NCI-H524 treated with DMSO at 0.1 percent for 48 hours (cell line): ENCODE measurements at places on chromosomes 5 and 9.

DNA sequence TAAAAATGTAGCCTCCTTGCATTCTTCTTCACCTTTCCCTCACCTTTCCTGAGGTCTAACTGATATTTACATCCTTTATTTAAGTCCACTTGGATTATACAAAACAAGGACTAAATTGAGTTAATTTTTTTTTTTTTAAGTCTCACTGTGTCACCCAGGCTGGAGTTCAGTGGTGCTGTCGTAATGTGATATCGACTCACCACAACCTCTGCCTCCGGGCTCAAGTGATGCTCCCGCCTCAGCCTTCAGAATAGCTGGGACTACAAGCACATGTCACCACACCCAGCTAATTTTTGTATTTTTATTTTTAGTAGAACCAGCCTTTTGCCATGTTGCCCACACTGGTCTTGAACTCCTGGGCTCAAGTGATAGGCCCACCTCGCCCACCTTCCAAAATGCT lies 195.3 kb downstream of the BNC2 start:
- DNase-seq = no peak

DNA sequence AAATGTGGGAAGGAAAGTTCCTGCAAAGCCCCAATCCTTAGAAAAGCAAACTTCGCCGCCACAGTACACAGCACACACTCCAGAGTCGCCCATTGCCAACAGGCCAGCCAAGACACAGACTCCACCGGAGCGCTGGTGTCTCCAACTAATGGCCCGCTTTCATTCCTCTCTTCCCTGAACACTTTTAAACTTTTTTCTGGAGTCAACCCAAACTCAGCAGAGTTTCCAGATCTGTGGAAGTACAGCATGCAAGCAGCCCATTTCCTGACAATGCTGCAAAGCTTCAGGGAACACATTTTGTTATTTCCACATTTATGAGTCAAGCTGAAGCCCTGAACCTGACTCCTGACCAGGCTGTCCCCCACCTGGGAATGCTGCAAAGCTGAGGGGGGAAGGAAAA lies 351.9 kb downstream of the NFIB start:
- DNase-seq = no peak

- DNase-seq = no peak
These were observed 369 bp downstream of the OCLN start for GRCh38 chr5:69492923-69493395.

DNA sequence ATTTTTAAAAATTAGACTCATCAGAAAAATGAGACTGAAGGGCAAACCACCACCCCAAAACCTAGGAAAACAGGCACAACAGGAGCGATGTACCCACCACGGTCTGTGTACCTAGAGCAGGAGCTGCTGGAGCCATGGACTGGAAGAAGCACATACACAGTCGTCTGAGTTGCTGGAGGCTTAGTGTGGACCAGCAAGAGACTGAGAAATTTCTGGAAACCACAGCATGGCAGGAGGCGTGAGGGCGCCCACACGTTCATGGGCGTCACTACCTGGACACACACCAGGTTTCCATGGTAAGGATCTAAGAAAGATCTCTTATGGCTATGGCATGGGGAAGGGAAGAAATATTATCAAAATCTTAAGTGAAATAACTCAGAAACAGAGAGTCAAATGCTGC lies 91.9 kb downstream of the MED10 start:
- DNase-seq = no peak

- DNase-seq = no peak
These were observed 60.9 kb downstream of the RAI14 start for GRCh38 chr5:34716986-34717385.

DNA sequence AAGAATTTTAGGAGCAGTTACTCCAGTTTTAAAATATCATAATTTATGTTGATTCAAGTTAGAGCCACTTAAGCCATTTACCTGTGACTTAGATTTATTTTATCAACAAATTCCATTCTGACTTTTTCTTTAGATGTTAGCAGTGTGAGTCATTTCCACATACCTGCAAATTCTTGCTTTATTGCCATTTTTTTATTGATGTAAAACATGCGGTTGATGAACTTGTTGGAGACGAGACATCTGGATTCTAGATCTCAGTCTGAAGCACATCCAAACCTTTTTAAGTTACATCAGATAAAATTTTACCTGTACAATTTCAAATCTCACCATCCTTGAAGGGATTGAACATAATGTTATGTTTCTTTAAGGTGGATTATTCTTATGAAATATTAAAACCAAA lies 240.9 kb downstream of the IRX1 start:
- DNase-seq = no peak

DNA sequence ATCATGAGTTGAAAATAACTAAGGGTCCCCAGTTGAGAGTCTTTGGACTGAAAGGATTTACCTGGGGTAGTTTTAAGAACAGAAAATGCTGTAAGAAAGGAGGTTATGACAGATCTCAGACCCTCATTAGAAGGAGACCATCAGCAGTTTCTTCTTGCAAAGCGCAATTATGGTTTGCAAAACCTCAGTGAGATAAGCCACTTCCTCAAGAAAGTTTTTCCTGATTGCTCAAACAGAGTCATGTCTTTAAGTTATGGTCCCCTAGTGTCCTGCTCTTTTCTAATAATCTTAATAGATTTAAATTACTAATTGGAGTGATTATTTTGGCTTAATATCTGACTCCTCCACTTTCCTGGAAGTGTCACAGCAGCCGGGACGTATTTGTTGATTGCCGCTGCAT lies 293.2 kb upstream of the KLF4 start:
- DNase-seq = no peak

DNA sequence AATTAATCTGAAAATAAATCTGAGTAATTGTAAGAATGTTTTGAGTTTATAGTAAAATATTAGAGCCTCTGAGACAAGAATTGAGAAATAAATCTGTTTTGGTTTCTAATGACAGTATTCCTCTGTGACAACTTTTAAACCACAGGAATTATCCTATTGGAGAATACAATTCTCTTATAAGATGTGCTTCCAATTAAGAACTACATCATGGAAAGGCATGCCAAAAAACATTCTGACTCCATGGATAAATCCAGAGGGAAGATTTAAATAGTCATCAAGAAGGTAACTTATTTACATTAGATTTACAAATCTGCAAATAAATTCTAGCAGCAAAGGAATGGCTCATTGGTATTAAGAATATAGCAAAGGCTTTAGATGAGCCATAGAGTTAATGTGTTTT lies 178.3 kb upstream of the ACOT12 start:
- no peak for DNase-seq

DNA sequence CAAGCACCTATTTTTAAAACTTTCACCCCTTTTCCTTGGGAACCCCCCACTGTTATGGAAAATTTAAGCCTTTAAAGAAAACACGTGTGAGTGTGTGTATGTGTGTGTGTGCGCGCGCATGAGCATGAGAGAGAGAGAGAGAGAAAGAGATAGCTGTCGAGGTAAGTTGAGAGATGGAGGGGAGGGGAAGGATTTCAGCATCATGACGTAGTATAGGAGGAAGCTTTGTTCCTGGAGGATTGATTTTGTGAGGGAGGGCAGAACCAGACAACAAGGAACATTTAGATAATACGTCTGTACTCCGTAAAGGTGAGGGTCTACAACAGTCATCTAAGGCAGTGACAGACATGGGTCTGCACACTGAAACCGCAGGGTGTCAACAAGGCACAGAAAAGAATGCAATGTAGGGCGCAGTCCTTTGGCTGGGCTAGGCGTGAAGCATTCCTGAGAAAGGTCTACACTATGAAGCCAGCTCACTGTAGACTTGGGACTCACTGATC lies 227.7 kb downstream of the SMARCA2 start:
- DNase-seq = no peak

- DNase-seq = no peak
These were observed 84.4 kb downstream of the C9orf152 start for GRCh38 chr9:110123341-110124095.

DNA sequence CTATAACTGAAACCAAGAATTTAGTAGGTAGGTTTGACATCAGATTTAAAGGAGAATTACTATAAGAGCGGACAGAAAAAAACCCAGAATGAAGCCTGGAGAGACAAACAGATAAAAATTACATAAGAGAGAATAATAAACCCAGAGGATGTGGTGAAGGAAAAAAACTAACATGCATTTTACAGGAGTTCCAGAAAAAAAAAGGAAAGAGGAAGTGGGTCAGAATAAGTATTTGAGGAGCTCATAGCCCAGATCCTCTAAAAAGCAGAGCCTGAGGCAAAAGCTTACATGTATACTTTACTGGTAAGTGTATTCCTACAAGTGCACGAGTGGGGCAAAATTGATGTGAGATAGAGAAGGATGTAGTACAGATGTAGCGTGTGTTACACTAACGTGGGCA lies 43.1 kb upstream of the NAA35 start:
- no peak for DNase-seq

GRCh38 chr5:175710326-175710725 lies 52.5 kb downstream of the HRH2 start:
- no peak for DNase-seq

DNA sequence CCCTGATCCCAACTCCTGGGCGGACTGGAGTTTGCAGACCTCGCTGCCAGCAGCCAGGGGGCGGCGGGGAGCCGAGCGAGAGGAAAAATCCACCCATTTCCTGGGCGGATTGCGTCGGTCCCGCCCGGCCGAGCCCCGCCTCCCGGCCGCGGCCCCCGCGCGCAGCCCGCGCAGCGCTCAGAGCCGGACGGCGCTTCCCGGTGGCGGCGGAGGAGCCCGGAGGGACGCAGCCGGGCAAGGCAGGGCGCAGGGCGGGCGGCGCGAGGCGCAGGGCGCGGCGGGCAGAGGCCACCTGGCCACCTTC lies at the start of gene OLFM1:
TSS of gene OLFM1 (plus strand) at position 180 of the 304 bp plus-strand sequence. CDS start 322 bp downstream, outside the sequence.
- DNase-seq = no peak

DNA sequence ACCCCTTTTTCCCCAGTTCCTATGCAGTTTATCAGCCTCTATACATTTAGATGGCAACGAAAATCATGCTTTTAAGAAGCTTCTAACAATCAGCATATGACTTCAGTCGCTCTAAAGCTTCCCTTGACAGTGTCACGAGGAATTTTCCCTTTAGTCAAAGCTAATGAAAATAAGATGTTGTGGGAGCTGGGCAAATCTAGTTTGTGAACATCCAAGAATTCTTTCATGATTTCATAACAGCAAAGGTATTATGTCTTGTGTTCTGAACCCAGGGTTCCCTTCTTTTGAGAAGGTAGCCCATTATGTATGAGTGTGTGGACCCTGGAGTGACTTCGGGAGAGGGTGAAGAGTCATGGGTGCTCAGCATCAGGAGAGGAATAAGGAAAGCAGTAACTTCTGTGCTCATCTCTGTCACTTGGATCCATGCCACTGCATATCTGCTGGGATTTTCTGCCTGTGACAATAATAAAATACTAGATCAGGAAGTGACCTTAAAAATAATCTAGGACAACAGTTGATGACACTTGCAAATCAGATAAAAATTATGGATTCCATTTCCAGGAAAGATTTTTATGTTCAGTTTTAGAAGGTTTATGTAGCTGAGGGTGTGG lies 102.4 kb downstream of the PCSK1 start:
- no peak for DNase-seq

DNA sequence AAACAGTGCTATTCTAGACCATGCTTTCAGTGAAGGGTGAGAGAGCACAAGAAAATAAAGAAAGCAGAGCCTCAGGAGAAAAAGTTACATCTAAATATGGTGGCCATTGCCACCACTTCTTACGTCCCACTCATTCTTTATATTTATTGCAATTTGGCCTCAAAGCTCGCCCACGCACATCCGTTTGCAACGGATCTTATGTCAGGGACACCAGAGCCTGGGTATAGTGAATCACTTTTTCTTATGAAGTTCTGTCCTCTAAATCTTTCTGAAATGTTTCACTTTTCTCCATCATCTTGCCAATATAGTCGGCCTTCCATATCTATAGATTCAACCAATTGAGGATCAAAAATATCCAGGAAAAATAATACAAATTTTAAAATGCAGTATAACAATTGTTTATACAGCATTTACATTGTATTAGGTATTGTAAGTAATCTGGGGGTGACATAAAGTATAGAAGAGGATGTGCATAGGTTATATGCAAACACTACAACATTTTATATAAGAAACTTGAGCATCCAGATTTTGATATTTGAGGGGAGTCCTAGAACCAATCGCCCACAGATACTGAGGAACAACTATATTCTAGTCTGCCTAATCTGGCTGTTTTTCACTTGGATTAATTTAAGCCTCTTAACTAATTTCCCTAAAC lies 35.2 kb downstream of the GOLPH3 start:
- DNase-seq = no peak

GRCh38 chr5:179603308-179603707 lies 20.2 kb downstream of the HNRNPH1 start:
- no peak for DNase-seq

- no peak for DNase-seq
These were observed 95.9 kb upstream of the GNAQ start for GRCh38 chr9:78127279-78128225.

- DNase-seq = no peak
These were observed 80.4 kb downstream of the SHB start for GRCh38 chr9:37988602-37989001.

GRCh38 chr5:162091336-162091735 lies 23.8 kb downstream of the GABRG2 start:
- DNase-seq = no peak

DNA sequence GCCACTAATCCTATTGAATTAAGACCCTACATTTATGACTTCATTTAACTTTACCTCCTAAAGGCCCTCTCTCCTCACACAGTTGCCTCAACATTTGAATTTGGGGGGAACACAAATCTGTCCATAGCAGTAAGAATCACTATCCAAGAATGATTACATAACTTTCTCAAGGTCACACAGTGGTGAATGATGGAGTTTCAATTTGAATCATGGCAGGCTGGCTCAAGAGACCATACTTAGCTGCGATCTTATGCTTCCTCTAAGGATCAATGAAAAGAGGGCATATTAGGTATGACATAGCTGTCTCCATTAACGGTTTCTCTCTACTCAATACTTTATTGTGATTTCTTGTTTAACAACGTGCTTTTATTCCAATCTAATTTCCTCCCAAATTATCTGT lies 44.1 kb upstream of the PDE4D start:
- DNase-seq = no peak

GRCh38 chr9:134395737-134396257 lies 69.5 kb downstream of the RXRA start:
- DNase-seq = no peak

DNA sequence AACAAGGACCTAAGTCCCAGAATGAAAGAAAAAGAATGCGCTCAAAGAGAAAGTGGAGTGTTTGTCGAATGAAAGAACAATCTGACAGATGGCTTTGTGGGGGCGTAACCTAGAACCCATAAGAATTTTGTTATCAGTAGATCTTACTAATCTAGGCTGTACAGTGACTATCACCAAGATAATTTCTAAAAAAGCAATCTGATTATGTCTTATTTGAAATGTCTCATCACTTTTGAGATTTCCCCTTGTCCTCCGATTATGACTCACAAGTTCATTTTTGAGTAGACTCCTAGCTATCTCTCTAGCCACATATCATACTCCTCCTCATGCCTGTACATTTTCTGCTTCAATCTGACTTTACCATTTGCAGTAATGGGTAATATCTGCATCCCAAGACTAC lies 135.6 kb upstream of the SMARCA2 start:
- DNase-seq = no peak

- no peak for DNase-seq
These were observed 153.8 kb upstream of the FST start for GRCh38 chr5:53326424-53327153.

GRCh38 chr5:110665184-110665726 lies 61.2 kb downstream of the TMEM232 start:
- no peak for DNase-seq
